ENCODE measurements at places on chromosomes 13 and 19.

DNA sequence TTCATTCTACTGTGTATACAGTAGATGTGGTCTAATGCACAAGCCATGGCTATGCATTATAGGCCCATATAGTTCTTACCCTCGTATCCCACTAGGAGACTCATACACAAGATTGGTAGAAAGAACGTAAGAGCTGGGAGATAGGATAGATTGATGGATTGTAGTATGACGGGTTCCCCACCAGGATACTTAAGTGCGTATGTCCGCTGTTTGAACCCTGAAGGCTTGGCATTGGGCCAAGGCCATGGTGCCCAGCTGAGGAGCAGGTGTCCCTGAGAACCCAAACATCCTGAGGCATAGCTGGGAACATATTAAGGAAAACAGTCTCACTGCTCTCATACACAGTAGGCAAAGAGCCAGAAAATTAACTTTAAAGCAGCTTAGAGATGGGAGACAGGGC lies 617.5 kb upstream of the KLF12 start:
- no peak for DNase-seq

GRCh38 chr13:57925751-57926150 lies 294.2 kb downstream of the PCDH17 start:
- no peak for DNase-seq

GRCh38 chr19:47601180-47601904 lies 7.6 kb upstream of the BICRA start:
- DNase-seq = no peak

DNA sequence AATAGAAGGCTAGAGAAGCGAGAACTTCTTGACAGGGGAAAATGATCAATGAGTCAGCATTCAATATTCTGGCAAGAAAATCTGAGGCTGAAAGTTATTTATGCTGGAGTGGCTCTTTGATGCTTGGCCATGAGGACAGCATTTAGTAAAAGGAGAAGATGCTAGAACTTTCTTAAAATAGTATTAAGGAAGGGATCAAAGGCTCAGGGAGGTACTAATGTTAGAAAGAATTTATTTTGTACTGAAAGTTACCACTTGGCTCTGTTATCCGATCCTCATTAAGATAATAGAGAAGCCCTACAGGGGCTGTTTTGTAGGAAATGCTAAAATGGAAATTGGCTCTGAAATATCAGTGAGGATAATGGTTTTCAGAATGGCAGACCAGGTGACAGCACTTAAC lies 1774.6 kb upstream of the PCDH20 start:
- no peak for DNase-seq

- DNase-seq = no peak
Measured at GRCh38 chr13:95199896-95200295, 101.4 kb downstream of the ABCC4 start.

DNA sequence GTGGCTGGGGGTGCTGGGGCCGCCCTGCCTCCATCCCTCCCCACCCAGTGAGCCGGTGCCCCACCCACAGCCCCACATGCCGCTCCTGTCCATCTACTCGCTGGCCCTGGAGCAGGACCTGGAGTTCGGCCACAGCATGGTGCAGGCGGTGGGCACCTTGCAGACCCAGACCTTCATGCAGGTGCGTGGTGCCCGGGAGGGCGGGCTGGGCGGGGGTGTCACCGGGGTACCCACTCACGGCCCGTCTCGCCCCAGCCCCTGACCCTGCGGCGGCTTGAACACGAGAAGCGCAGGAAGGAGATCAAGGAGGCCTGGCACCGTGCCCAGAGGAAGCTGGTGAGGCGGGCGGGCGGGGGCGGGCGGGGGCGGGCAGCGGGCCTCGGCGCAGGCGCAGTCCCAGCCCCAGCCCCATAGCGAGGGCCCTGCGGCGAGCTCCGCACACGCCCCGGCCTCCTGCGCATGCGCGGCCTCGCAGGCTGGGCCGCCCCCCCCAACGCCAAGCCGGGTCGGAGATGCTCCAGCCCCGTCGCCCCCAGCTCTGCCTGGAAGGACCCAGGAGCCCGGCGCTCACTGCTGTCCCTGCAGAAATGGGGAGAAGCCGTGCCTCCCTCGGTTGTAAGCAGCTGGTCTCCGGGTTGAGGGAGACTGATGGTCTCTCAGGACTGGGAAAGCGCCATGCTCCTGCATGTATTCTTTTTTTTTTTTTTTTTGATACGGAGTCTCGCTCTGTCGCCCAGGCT lies 7.7 kb downstream of the ARHGAP45 start:
- DNase-seq = peak; percentile 83

DNA sequence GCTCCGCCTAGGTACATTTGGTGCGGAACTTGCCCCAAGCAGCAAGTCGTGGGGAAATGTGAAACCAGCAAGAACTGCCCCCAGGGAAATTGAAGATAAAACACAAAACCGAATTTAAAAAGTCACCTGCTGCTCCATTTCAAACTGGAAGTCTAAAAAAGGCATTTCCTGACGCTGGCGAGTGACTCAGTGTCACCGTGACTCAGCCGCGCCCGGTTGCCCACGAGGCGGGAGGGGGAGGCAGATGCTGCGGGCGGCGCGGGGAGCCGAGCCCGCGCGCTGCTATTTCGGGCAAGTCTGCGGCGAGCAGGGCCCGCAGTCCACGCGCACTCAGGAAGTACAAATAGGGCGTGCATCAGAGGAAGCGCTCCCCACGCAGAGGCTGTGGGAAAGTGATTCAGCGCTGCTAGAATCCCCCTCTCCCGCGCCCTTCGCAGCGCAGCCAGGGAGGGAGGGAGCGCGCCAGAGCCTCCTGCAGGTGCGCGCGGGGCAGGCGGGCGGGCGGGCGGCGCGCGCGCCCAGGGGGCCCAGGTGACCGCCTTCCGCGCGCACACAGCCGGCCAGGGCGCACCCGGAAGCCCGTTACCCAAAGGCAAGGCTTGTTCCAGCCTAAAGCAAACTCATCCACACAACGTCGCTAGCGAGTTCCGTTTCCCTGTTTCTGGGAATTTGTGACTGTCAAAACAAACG lies 168.8 kb downstream of the COL4A1 start:
- peak; percentile 65 for DNase-seq

DNA sequence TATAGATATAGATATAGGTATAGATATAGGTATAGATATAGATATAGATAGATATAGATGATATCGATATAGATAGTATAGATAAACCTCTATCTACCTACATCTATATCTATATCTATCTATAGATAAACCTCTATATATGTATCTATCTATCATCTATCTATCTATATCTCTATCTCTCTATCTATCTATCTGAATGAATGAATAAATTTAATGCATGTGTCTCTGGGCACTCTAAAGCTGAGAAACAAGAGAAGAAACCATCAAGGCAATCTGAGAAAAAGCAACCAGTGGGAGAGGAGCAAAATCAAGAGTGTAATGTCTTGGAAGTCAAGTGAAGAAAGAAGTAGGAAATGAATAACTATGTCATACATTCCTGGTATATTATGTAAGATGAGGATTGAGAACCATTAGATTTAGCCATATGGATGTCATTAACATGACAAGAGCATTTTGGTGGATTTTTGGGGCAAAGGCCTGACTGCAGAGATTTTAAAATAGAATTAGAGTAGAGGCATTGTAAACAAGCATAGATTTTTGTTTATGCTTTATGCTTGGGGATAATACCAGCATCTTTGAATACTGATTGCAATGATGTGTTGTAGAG lies 1262.7 kb upstream of the MIR17HG start:
- no peak for DNase-seq

GRCh38 chr19:49468746-49469447 lies 5.1 kb upstream of the FLT3LG start:
- peak; percentile 74 for DNase-seq

- DNase-seq = no peak
Measured at GRCh38 chr19:30235946-30236345, 136.2 kb upstream of the ZNF536 start.

GRCh38 chr13:51557875-51558612 lies 26.2 kb upstream of the WDFY2 start:
- DNase-seq = no peak

DNA sequence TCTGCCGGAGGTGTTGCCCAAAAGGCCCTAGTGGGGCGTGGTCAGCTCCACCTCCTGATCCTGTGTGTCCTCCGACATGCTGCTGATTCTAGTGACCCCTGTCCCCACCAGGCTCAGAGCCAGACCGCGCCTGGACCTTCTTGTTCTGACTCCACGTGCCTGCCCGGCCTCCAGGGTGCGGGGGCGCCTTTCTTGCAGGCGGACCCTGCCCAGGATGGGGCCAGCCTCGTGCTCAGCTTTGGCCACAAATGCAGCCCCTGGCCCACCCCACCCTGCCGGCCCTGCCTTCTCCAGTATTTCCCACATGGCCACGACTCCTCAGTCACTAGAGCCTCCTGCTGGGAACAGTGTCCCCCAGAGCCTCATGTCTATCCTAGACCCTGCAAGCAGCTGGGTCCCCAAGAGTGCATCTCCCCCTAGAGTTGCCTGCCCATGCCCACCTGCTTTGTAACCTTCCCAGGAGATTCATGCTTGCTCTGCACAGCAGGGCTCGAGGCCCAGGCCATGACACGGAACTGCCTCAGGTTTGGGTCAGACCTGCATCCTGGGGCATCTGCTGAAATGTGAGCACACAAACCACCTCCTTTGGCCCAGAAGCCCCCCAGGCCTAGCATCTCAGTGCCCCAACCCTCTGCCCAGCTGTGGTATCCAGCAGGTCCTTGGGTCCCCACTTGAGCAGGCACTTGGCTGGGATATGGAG lies 27.0 kb downstream of the TMEM161A start:
- DNase-seq = no peak

- no peak for DNase-seq
Measured at GRCh38 chr13:92657565-92657964, 569.0 kb upstream of the GPC6 start.

DNA sequence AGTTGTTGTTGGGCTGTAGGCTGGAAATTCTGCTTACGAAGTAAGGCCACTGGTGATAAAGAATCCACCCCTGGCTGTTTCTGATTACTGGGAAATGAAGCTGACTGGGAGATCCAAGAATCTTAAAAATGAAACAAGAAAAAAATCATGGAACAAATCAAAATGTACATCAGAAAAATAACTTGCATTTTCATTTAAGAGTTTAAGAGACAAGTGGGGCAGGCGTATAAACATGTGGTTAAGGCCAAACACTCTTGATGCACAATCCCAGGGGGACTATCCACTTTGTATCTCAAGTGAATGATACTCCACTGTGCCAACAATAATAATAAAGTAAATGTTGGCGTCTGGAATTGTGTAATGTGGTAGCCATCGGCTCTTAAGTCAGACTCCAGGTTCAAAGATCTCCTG lies 24.6 kb downstream of the ZMYM5 start:
- DNase-seq = no peak

DNA sequence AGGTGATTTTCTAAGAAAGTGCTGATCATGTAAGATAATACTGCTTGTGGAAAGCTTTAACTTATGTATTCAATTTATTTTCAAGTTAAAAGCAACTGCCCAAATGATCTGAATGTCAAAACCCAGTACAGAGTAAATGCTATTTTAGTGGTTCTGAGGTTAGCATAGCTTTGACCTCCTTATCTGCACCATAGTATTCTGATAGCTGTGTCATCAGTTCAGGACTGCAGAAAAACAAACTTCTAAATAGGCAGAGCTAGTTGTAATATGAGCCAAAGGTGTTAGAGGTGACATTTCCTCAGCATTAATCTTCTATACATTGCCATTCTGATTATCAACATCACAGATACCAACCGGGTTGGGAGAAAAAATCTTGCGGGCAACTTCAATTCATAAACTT lies 758.7 kb downstream of the SLITRK5 start:
- peak; percentile 12 for DNase-seq

- no peak for DNase-seq
Measured at GRCh38 chr13:38191016-38191415, 158.6 kb upstream of the UFM1 start.

DNA sequence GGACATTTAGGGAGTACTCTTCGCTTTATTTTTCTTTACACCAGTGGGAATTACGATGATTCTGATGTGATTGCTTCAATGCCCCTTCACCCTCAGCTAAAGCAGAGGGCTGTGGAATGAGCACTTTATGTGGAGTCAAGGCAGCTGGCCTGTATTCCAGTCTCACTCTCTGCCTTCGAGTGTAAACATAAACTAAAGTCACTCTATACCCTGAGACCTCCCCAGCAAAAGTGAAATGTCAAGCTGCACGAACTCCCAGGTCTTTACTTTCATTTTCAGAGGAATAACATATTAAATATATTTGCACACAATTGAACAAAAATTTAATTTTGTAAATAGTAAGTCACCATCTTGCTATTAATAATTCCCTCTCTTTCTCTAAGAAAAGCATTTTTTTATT lies 557.1 kb downstream of the DACH1 start:
- DNase-seq = no peak

DNA sequence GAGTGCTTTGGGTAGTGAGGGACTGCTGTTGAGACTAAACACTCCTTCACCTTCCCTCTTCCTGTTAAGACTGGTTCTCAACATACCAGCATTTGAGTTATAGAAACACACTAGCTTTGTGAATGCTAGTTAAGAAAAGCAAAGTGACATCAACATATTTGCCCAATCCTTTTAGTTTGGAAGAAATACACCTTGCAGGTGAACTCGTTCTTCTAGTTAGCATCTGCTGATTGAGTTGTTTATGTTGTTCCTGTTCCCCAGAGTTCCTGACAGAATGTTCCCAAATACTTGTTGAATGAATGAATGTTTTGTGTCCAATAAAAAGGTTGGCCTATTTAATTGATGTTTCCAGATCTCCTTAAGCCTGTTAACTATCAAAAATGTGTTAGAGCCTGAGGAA lies 7.1 kb downstream of the LMO7 start:
- no peak for DNase-seq

- DNase-seq = no peak
Measured at GRCh38 chr19:47280183-47280797, 5.6 kb downstream of the INAFM1 start.

DNA sequence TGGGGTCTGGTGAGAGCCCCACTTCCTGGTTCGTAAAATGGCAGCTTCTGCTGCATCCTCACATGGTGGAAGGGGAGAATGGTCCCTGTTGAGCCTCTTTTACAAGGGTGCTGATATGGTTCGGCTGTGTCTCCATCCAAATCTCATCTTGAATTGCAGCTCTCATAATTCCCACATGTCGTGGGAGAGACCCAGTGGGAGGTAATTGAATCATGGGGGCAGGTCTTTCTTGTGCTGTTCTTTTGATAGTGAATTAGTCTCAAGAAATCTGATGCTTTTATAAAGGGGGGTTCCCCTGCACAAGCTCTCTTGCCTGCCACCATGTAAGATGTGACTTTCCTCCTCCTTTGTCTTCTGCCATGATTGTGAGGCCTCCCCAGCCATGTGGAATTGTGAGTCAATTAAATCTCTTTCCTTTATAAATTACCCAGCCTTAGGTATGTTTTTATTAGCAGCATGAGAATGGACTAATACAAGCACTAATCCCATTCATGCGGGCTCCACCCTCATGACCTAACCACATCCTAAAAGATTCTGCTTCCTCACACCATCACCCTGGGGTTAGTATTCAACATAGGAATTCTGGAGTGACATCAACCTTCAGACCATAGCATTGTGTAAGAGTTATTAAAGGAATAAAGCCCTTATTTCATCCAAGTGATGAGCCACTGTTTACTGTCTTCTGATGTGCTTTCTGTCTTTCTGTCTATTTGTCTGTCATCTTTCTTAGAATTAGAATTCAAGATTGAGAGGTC lies 159.0 kb upstream of the IRS2 start:
- no peak for DNase-seq

DNA sequence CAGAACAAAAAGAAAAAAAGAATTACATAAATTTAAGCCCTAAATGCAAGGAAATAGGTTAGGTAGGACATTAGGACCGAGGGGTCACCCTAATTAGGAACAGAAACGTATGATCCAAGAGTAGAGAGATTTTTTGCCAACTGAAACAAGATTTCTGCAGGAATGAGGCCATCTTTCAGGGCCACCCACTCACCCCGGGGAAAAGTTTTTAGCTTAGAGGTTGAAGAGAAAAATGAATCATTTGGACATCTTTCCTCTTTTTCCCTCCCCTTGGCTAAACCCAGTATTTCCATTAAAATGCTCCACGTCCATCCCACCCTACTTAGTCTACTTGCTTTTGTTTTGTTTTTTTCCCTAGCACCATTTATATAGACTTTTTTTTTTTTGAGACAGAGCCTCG lies 10.6 kb upstream of the PNMA8A start:
- no peak for DNase-seq

Data from T47D (cell line).